Renal cortical epithelial cell (primary cell): ENCODE measurements at places on chromosomes 16 and 17.

- no peak for DNase-seq
Observed at GRCh38 chr16:74073456-74073855, 223.2 kb upstream of the PSMD7 start.

DNA sequence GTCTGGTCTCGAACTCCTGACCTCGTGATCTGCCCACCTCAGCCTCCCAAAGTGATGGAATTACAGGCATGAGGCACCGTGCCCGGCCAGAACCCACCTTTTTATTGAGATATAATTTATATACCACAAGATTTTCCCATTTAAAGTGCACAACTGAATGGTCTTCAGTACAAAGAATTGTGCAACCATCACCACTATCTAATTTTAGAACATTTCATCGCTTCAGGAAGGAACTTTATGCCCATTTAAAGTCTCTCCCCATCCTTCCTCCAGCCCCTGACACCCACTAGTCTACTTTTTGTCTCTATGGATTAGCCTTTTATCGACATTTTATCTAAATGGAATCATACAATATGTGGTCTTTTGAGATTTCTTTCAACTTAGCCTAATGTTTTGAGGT is 25.4 kb upstream of the HELZ start:
- DNase-seq, result no peak

DNA sequence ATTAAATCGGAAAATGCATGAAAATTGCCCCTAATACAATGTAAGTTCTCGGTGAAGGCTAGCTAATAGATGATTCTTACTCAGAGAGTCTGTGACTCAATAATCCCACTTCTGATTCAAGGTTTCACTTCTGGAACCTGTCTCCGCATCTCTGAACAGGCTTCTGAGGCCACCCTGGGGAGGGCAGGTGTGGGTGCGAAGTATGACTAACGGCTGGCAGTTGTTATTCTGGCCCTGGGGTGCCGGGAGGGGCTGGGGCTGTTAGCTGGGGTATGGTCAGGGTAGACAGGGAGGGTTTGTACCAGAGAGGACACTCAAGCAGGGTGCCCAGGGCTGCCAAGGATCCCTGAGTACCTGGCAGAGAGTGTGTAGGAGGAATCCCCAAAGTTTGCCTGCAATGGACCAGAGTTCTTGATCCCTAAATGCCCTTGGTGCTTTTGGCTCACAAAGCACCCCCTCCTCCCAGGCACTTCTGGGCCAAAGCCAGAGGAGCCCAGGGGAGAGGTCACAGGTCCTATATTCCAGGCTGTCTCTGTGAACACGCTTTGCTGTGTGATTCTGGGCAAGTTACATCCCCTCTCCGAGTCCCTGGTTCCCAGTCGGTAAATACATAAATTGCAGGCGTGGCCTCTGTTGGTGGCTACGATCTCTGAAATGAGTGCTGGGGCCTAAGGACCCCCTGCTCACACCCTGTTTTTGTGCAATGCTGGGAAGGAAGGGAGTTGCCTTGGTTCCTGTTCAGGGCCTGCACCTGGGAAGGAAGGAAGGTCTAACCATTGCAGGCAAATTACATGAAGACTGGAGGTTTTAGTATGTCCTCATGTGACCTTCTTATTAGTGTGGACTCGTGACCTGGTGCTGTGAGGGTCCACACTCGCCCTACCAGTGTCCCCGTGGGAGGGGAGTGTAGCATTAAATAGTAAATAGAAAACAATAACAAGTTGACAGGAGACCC is 49.9 kb upstream of the CPNE2 start:
- peak; percentile 85 for DNase-seq

GRCh38 chr16:55379876-55380390 is 55.9 kb downstream of the IRX6 start:
- no peak for DNase-seq

GRCh38 chr17:13067629-13068303 is 49.9 kb upstream of the ELAC2 start:
- no peak for DNase-seq

GRCh38 chr17:5226940-5227878 is 7.5 kb downstream of the SCIMP start:
- DNase-seq, result no peak

GRCh38 chr16:49127103-49127502 is 154.5 kb downstream of the CBLN1 start:
- DNase-seq, result no peak

- DNase-seq, result peak; percentile 24
Observed at GRCh38 chr17:69506489-69506888, 92.0 kb downstream of the MAP2K6 start.

DNA sequence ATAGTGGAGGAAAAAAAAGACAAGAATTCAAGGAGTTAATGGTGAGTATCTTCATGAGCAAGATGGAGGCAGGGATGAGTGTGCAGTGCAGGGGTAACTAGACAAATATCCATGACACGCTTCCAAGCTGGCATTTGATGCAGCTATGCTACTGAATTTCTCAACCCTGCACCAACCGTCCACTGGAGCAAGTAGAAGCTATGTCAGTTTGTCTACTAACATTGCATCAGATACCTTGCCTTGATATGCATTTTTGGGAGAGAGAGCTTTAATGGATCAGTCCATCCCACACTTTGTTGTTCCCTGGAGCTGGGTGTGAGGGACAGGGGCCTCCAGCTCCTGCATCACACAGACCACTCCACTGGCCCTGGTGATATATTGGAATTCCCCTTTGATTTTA is 16.4 kb downstream of the CCL11 start:
- DNase-seq, result no peak

GRCh38 chr17:5121186-5121841 is 5.5 kb downstream of the USP6 start:
- DNase-seq, result no peak

DNA sequence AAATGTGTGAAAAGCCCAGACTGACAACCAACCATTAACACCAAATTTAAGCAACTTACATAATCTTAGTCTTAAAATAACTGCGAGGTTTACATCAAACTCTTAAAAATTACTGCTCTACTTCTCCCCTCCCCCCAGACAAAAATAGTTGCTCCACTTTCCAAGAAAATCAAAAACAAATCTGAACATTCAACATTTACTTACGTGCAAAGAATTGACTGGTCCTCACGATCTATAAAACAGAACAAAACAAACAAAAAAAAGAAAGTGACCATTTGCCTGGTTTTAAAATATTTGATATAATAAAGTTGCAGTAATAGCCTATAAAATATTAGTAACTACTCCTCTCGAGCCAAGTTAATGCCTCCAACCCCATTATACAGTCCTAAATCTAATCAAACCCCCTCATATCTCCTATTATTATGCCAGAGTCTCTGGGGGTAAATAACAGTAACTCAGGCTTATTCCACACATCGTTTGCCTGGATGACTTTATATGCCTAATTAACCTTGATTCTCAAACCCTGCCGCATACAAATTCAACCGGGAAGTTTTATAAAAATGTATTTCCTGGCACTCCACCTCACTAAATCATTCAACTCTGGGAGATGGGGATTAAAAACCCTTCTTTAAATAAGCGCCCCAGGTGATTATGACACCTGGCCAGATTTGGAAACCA is 41.5 kb downstream of the MYH10 start:
- no peak for DNase-seq

GRCh38 chr16:52787709-52788108 is 240.8 kb upstream of the TOX3 start:
- DNase-seq, result no peak

DNA sequence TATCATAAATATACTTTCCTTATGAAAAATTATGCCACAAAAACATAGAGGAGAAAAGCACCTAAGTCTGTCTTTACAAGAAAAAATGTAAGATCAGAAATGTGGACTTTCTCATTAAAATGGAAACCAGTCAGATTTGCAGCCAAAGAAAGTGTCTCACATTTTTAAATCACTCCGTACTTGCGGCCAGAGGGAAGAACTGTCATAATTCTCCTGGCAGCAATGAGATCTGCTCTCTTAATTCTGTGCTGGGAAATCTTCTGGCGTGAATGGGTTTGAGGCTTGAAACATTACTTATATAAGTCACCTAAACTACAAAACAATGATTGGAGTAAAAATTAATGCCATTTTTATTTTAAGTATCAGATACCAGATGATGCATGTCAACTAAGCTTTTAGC is 10.7 kb downstream of the C16orf95 start:
- no peak for DNase-seq

- DNase-seq, result peak; percentile 37
Observed at GRCh38 chr17:45852535-45853297, 8.0 kb downstream of the SPPL2C start.

- DNase-seq, result no peak
Observed at GRCh38 chr17:76248013-76248782, 7.9 kb upstream of the RNF157 start.

DNA sequence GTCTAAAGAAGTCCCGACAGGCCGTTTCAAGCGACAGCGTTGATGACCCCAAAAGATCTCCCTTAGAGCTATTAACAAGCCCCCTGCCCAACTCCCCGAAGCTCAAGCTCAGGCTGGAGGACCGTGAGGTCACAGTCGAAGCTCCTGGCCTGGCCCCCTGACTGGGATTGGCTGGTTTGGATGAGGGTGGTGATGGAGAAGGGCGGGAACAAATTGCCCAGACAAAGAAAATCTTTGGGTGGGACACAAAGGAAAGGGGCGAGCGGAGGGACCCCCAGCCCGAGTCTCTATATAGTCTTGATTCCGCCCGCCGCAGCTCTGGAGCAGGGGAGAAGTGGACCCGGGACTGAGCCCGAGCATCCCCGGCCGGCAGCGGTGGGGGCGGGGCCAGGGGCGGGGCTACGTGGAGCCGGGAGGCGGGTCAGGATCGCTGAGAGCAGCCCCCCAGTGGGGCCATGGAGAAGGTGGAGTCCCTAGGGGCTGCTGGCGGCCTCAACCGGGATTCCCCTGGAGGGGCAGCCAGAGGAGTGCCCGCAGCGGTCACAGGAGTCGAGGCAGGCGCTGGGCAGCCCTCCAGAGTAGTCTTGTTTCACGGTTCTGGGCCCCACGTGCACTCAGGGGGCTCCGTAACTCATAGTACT is 982 bp upstream of the NEURL4 start:
- DNase-seq, result peak; percentile 68

GRCh38 chr17:41009301-41009760 is 403 bp upstream of the KRTAP3-1 start:
- DNase-seq, result peak; percentile 18

DNA sequence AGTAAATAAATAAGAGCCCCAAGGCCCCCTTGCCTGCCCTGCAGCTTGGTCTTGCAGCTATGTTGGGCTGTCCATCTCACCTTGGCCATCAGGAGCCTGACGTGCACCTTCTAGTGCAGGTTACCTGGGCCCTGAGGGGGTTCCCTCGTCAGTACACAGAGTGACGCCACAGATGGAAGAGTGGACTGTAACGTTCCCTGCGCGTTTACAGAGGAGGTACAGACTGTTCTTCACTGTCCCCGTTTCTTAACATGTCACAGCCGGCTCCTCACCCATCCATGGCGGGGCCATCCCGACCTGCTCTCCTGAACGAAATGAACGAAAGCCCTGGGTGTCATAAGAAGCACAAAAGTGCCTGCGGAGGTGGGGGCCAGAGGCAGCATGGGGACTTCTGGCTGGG is 15.9 kb upstream of the FASN start:
- DNase-seq, result no peak

DNA sequence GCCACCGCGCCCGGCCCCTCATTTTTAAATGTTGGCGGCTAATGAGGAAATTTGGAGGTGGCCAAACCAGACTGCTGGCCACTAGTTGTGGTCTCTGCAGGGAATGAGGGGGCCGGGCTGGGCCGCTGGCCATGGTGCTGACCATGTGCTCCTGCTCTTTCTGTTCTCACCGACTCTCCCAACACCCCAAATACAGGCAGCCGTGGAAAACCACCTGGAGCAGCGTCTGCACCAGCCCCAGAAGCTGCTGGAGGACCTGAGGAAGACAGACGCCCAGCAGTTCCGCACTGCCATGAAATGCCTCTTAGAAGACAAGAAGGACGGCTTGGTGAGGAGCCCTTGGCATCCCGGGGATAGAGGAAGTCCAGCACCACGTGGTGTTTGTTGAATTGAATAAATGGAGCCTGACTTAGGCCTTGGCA is 21.3 kb downstream of the OTOA start:
- DNase-seq, result no peak

DNA sequence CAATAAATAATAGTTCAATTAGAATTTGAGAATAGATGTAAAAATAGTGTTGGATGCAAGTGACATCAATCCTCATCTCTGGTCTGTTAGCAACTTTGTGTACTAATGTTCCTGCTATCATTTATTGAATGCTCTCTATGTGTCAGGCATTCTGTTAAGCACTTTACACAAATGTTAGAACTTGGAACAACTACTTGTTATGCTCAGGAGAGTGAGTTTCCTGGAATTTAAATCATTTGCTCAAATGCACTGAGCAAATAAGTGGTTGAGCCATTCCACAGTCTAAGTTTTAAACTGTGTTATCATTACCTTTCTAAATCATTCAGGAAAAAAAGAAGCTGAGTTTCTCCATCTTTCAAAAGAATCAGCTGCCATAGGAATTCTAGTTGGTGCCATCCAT is 1327.3 kb upstream of the GOT2 start:
- DNase-seq, result no peak

DNA sequence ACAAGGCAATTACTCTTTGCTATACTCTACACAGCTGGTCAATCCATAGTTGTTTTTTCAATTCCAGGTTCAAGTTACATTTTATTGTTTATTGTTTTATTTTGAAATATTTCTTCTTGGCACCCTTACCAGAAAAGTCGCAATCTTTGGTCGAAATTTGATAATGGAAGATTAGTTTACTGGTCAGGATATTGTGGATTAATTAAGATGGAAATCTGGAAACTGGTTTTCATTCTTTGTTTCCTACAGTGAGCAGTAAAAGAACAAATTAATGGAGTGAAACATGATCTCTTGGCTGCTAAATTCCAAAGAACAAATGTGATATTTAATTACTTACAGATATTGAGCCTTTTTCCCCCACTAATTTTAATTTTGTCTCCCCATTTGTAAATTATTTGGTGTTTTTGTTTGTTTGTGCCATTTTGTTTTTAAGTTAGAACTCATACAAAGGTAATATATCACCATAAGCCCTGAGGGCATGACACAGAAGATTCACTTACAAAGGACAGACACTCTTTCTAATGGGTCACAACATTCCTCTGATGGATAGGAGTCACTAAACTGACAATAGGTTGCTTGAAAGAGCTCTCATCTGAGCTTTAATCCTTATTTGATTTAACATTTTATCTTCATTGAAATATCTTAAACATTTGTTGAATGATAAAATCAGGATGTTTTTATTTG is 700.2 kb downstream of the KCNJ2 start:
- no peak for DNase-seq

- DNase-seq, result no peak
Observed at GRCh38 chr16:19382084-19382801, 35.4 kb upstream of the TMC5 start.

DNA sequence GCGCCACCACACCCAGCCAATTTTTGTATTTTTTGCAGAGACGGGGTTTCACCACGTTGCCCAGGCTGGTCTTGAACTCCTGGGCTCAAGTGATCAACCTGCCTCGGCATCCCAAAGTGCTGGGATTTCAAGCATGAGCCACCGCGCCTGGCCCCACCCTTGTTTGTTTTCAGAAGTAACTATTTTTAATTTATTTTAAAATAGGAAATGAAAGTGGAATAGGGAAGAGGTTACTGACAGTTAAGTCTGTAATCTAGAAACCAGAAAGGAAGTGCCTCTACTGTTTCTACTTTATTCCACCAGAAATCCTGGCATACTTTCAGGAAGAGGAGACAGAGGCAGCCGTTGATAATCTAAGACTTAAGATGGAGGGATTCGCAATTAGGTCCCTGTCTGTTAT is 225.6 kb downstream of the TANC2 start:
- no peak for DNase-seq

- no peak for DNase-seq
Observed at GRCh38 chr16:12091569-12092543, 115.3 kb downstream of the SNX29 start.

GRCh38 chr16:79845734-79846135 is 245.2 kb upstream of the MAF start:
- no peak for DNase-seq
